CD4-positive, alpha-beta T cell treated with Interleukin-10 for 1 hour (primary cell): ENCODE measurements at places on chromosomes 7 and 10.
A peak's percentile ranks its signal among the peaks of the same experiment; 100 is the strongest.

DNA sequence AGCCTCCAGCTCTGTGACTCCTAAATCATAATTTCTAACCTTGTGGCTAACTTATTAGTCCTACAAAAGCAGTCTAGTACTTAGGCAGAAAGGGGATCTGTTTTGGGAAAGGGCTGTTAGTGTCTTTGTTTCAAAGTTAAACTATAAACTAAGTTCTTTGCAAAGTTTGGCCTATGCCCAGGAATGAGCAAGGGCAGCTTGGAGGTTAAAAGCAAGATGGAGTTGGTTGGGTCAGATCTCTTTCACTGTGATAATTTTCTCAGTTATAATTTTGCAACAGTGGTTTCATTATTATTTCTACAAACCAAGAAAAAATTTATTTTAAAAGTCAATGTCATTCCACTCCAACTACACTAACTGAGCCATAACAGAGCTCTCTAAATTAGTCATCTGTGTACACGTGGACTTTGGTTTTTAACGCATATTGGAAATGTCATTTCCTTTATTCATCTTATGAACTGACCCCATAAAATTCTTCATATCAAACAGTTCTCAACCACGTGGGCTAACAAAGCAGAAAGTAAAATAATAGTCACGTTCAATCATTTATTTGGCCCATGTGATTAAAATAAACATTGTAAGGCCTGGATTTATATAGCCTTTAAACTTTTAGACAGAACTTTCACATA lies 143.2 kb upstream of the C7orf33 start:
- DNase-seq: no peak

GRCh38 chr7:46775776-46776175 lies 806.1 kb downstream of the TNS3 start:
- no peak for DNase-seq

DNA sequence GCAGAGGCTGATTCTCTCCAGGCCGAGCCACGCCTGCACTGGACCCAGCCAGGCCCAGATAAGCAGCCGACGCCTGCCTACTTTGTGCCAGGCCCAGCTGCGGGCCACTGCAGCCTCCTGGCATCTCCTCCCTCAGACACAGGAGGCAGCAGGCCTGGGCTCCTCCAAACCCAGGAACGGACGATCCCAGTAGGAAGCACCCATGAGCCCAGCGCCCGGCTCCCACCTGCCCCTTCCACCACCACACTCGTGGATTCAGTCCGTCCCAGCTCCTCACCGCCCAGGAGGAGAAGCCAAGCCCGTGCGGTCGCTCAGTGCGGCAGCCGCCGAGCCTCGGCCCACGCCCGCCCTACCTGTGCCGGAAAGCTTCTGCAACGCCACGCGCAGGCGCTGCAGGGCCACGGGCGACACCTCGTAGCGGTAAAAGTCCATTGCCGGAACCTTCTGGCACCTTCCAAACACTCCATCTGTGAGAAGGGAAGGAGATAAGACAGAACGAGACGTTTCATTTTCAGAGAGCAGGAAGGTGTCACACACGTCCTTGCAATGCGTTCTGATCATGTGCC lies 271.1 kb downstream of the PTPRN2 start:
- DNase-seq: no peak

- no peak for DNase-seq
These were observed 212.2 kb downstream of the CHRM2 start for GRCh38 chr7:137080516-137081203.

- no peak for DNase-seq
These were observed 70.4 kb downstream of the ST8SIA6 start for GRCh38 chr10:17383801-17384555.

DNA sequence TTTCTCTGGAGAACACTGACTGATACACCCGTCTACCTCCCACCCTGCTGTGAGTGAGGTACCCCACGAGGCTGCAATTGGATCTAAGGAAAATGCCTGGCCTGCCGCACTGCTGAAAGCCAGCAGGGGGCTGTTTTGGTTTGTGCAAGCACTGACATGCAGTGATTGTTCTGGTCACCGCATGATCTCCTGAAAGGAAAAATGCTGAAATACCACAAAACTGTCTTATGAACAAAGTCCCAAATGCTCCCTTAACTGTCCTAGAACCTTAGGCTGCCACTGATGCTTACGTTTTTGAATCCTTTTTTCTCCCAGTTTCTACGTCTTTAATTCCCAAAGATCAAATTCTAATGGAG lies 132.7 kb downstream of the JCAD start:
- no peak for DNase-seq

GRCh38 chr7:40133561-40134427 lies 628 bp downstream of the MPLKIP start:
- no peak for DNase-seq

DNA sequence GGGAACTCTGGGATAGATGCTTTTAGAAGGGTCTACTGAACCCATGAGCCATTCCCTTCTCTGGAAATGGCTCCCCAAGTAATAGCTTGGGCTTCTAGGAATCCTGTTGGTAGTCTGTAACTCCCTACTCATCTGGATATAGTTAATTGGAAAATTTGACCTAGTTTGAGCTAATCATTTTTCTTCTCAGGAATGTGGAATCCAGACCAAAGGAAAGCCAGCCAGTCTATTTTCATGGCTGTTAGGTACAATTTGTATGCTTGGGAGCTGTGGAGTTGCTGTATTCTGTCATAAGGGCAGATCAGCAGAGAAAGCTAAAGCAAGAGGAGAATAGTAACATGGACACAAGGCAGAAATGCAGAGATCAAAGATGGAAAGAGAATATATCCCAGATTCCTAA lies 71.6 kb upstream of the C1GALT1 start:
- DNase-seq: no peak

- DNase-seq: no peak
These were observed 546.8 kb downstream of the PHTF2 start for GRCh38 chr7:78345293-78345911.

- DNase-seq: peak; percentile 18
These were observed 1.8 kb downstream of the TNRC18 start for GRCh38 chr7:5421714-5422395.

GRCh38 chr7:151837285-151838042 lies 39.5 kb downstream of the PRKAG2 start:
- no peak for DNase-seq
